Activated naive CD4-positive, alpha-beta T cell (primary cell): ENCODE measurements at places on chromosomes 7 and 10.

DNA sequence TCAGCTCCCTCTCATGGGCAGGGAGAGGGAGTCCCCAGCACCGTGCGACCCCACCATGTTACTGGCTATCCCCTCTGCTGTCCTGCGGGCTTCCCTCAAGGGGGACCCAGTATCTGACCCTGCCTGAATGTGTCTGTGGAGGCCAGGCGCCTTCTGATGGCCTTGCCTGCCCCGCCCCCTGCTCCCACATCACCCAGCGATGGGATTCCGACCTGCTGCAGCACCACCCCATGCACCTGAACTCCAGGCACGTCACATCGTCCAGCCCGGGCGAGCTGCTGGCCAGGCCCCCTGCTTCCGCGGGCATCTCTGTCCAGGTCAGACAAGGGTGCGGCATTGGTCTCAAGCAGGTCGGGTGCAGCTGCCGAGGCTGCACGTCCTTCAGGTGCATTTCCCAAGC, 19.0 kb downstream of the LRRC27 start:
- DNase-seq = no peak

GRCh38 chr10:89148061-89148460, 59.1 kb downstream of the CH25H start:
- DNase-seq = no peak

- DNase-seq = no peak
These were observed 786 bp downstream of the CUEDC2 start for GRCh38 chr10:102431452-102432124.

DNA sequence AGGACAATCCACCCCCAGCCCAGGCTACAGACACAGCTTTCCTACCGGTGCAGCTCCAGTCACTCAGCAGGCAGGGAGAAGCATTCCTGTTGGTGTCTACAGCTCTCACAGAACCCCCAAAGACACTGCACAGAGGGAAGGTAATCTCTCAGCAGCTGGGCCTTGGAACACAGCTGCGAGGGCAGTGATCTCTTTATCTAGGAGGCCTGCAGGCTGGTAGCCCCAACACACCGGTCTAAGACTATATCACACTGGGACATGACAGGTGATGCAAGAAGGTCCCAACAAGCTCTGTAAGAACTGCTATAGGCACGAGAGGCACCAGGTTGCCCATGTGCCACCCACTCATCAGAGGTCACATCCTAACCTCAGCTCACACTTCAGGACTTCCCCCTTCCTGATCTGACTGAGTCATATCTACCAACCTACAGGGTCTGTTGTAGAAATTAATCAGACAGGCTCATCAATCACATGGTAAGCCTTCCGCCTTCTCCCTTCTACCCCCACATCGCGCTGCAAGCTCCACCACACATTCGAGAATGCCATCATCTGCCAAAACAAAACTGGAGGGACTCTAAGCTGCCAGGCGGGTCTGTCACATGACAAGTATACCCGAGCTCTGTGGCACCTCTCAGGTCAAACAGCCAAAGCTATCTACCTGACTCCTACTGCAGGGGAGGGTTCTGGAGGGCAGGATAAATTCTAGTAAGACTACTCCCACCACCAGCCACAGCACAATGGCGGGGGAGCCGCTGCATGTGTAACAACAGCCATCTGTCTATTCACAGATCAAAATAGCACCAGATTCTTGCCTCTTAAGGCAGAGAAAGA, 26.1 kb downstream of the FAM53B start:
- peak; percentile 54 for DNase-seq

GRCh38 chr7:104482362-104483037, 154.1 kb downstream of the LHFPL3 start:
- DNase-seq = no peak

DNA sequence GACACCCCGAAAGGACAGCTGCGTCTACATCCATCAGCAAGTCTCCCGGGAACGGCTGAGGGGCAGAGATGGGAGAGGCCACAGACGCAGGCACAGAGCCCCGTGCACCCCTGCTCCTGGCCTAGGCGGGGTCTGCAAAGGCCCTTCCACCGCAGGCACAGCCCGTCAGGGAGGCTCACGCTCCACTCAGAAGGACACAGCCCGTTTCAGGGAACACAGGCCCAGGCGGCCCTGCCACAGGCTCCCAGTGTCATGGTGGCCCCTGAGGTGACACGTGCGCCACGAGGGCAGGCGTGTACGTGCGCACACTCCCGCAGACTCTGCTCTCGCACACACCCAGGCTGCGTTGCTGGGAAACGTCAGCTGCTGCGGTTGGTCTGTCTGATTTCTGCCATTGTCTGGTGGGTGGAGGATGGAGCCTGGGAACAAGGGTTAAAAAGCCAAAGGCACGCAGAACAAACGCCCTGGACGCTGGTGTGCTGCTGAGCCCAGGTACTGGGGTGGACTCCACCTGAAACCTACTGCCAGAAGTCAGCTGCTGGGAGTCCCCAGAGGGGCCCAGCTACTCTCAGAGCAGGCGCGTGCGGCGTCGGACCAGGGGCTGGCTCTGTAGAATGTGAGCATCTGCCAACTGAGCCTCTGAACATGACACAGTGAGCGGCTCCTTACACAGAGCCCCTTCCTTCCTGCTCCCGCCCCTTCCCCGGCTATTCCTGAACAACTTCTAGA, 13.1 kb downstream of the GPER1 start:
- no peak for DNase-seq

GRCh38 chr10:89022734-89023133, 32.1 kb downstream of the FAS start:
- DNase-seq = no peak

DNA sequence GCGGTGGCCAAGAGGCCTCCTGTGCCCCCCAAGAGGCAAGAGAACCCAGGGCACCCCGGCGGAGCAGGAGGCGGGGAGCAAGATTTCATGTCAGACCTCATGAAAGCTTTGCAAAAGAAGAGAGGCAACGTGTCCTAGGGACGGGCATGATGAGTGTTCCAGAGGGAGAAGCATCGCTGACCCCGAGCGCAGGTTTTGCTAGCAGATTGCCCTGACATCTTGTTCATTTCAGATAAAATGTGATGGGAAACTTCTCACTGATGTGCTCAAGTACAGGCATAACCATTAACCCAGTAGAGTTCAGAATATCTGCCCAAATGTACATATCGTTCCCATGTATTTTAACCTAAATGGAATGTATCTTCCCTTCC, 129.2 kb downstream of the APBB1IP start:
- no peak for DNase-seq

DNA sequence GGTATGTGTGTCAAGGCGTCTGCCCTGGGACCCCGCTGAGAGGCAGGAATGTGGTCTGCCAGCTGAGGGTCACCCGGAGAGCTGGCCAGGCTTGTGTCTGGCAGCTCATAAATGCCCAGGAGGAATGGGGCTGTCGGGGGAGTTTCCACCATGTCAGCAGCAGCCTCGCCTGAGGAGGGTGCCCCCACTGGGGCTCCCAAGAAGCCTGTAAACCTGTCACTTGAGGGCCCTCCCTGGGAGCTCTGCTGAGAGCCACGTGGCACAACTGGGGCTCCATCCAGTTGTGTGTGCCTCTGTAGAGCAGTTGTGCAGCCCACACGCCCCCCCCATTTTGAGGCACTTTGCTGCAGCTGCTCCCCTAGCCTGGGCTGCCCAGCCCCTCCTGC, 70.6 kb downstream of the NEURL1 start:
- DNase-seq = no peak

DNA sequence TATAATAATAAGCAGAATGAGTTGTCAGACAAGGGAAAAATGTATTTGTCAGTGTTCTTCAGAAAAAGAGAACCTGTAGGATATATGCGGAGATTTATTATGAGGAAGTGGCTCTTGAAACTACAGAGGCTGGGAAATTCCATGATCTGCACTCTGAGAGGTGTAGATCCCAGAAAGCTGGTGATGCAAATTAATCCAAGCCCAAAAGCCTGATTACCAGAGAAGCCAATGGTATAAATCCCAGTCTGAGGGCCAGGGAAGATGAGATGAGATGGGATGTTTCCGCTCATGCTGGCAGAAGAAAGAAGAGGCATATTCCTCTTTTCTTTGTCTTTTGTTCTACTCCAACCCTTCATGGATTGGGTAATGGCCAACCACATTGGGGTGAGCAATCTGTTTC, 732.8 kb upstream of the IGFBP3 start:
- no peak for DNase-seq

GRCh38 chr10:63703113-63703670, 182.0 kb downstream of the REEP3 start:
- DNase-seq = no peak

GRCh38 chr10:3774814-3775695, 10.0 kb downstream of the KLF6 start:
- no peak for DNase-seq

- no peak for DNase-seq
These were observed 341.2 kb downstream of the CRPPA start for GRCh38 chr7:16080131-16080530.

GRCh38 chr7:2471022-2471329, 5.2 kb downstream of the GRIFIN start:
- DNase-seq = no peak

GRCh38 chr10:86795353-86795752, 38.9 kb downstream of the BMPR1A start:
- DNase-seq = no peak

DNA sequence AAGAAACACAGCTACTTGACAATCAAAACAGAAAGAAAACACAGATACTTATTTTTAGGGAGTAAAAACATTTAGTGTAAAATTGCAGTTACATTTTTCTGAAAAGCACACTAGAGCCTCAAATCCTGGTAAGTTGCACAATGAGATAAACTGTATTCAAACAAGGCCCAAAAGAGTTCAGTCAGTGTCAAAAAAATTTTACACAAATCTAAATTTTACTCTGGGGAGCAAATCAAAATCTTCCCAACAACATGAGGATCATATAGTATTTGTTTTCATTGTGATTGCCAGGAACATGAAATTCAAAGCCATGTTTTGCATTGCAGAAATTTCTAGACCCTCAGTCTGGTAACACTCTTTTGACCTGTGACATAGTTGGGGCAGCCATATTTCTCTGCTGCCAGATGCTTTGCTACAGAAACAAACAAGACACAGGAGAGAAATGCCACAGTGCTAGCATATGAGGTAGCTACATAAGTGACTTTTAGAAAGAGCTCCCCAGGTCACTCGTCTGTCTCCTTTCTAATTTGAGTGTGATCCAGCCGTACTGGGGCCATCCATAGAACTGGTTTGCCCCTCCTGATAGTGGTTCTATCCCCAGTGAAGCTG, 49.6 kb downstream of the PDE1C start:
- DNase-seq = no peak

DNA sequence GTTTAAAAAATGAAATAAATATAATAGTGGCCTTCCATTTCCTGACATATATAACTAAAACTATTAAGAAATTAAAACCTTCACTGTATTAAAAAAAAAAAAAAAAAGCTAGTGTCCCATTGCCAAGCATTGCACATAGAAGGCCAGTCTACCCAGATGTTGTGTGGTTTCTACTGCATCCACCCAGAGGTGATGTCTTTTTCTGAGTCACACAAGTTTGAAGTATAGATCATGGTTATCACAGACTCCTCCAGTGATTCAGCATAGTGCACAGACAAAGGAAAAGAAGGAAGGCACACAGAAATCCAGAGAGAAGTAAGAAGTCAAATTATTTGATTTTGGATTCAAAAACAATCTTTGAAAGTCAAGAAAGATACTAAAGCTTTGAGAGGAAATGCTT, 429.0 kb downstream of the ETV1 start:
- DNase-seq = no peak

- no peak for DNase-seq
These were observed 86.8 kb upstream of the CCDC71L start for GRCh38 chr7:106747804-106748203.
